Right ventricle myocardium superior (tissue), 1 donor: ENCODE measurements at places on chromosomes 16 and 17. TPM values are rescaled to one million over a fixed set of nuclear protein-coding genes. Genes with fewer than 3 reads are reported as not detected.

Gene CACNA1H
- total RNA-seq = 4.2 TPM

- no peak for DNase-seq
These were observed at the start of gene CHD3 for GRCh38 chr17:7888184-7888920. Gene CHD3 (plus strand): TSS chr17:7888789. CDS start chr17:7889001, 212 bp downstream.

DNA sequence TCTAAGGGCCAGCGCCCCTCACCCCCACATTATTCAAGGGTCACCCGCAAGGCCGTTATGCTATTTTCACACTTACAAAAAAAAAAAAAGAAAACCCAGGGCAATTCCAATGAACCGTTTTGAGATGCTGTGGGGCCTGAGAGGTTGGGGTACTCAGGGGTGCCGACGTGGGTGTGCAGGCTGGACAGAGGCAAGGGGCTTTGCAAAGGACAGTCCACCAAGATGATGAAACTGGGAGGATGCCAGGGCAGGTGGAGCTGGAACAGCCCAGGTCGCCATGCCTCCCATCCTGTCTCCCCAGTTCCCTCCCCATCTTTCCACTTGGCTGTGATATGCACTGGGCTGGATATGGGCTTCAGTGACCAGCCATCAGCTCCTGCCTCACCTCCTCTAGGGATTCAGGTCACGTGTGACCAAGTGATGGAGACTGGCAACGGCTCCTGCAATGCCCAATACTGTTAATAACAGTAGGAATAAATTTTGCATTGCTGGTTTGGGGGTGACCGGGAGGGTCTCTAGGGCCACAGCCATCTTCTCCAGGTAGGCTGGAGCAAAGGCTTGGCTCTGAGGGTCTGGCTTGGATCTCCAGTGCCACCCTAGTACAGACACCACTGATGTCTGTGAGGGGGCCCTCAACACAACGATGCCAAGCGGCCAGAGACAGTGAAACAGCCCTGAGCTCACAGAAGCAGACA, 151.3 kb upstream of the TNRC6C start:
- DNase-seq = peak; percentile 10

DNA sequence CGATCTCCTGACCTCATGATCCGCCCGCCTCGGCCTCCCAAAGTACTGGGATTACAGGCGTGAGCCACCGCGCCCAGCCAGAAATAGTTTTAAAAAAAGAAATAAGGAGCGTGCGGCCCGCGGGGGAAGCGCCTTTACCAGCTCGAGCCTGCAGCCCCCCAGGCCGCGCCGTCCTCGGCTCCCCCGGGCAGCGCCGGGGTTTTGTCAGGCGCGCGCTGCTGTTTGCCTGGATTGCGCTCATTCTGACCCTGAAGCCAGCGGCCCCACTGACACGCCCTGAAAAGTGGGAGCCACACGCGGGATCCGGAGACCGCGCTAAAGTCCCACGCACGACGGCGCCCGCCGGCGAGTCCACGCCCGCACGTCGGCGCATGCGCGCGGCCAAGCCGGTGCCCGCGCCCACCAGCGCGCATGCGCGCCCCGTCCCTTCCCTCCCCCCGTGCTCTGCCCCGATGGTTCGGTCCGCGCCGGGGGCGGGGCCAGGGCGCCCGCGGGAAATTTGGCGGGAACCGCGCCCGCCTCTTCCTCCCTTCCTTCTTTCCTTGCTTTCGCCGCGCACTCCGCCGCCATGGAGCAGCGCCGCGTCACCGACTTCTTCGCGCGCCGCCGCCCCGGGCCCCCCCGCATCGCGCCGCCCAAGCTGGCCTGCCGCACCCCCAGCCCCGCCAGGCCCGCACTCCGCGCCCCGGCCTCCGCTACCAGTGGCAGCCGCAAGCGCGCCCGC, at the start of gene CDT1:
Gene CDT1, plus strand, starts transcription at position 526 of the 724 bp plus-strand sequence. Its CDS starts 43 bp downstream, at position 569.
- DNase-seq = peak; percentile 89
